Tracheal epithelial cell (primary cell): ENCODE measurements at places on chromosomes 11 and 22. TPM values are rescaled to one million over a fixed set of nuclear protein-coding genes. Genes with fewer than 3 reads are reported as not detected.

Gene SOX10
- not detected in 2 replicates for total RNA-seq

Gene SHISA8
- total RNA-seq, result not detected in 2 replicates

Gene DBX1
- total RNA-seq, result not detected in 2 replicates

Gene RIBC2
- total RNA-seq, result not detected in 2 replicates

Gene SLC22A8
- not detected in 2 replicates for total RNA-seq

Gene LAYN
- 10.4 and 64.1 TPM in 2 replicates for total RNA-seq

Gene KLHDC7B
- total RNA-seq, result 0.24 and 0.43 TPM in 2 replicates
